ENCODE measurements at places on chromosomes 1 and 21.

- DNase-seq, result no peak
Measured at GRCh38 chr1:186474208-186474607, 13.3 kb upstream of the PDC start.

DNA sequence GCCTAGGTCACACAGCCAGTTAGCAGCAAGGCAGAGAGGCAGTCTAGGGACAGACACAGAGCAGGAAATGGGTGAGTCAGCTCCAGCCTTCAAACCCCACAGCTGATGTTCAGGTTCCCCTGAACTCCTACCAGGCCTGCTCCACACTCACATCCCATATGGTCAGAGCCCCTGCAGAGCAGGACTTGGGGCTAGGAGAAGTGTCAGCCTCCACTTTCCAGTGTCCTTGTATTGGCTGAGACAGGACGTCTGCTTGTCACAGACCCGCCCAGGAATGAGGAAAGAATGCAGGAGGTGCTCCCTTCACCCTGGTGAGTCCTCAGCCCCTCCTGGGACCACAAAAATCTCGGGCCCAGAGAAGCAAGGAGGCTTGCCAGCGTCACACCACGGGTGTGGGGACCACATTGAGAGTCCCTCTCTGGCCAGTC, 92.5 kb downstream of the LACTBL1 start:
- DNase-seq, result no peak

- DNase-seq, result no peak
Measured at GRCh38 chr1:38330799-38331198, 284.2 kb upstream of the POU3F1 start.

DNA sequence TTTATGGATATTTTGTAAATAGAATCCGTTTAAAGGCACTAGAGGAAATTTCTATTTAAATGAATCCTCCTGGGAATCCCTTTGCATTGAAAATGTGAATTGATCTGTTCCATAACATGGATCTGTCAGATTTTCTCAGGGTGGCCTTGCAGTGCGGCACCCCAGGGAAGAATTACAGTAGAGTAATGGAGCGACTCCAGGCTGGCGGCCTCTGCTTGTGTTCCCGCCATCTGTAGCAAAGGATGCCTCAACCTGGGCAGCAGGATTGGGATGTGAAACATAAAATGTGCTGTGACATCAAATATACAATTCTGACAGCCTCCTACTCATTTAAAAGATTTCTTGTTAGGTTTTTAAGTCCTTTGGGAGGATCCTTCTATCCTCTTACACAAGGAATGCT, 115.9 kb downstream of the RHOU start:
- no peak for DNase-seq

DNA sequence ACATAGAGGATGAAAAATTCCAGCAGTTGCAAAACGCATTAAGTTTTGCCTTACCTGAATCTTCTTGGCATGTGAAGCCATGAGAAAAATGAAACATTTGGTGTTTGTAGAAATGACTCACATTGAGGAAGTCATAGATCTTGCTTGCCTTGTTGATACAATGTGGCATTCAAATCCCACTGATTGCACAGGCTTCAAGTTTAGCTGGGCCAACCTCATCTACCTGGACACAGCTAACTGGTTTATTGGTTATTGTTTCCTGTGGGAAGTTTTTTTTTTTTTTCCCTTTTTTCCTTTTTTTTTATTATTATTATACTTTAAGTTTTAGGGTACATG, 168.9 kb upstream of the C21orf91 start:
- no peak for DNase-seq

- no peak for DNase-seq
Measured at GRCh38 chr1:211910113-211910884, 79.7 kb upstream of the LPGAT1 start.
